ENCODE measurements at places on chromosomes 6 and 20.

DNA sequence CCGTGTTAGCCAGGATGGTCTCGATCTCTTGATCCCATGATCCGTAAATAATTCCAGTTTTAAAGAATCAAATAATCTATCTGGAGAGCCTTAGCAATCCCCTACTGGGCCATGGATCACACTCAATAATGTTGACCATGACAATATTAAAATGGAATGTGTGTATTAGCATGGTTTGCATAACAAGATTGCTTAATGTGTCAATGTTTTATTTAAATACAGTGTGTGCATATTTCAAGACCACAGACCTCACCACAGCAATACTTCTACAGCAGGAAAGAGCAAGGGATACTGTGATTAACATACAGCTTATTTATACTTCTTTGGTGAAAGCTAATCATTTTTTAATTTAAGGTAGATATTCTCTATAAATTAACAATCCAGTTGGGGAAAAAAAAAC, 470.4 kb downstream of the TFAP2B start:
- DNase-seq = no peak

GRCh38 chr6:78709021-78709420, 158.3 kb upstream of the IRAK1BP1 start:
- DNase-seq = no peak

DNA sequence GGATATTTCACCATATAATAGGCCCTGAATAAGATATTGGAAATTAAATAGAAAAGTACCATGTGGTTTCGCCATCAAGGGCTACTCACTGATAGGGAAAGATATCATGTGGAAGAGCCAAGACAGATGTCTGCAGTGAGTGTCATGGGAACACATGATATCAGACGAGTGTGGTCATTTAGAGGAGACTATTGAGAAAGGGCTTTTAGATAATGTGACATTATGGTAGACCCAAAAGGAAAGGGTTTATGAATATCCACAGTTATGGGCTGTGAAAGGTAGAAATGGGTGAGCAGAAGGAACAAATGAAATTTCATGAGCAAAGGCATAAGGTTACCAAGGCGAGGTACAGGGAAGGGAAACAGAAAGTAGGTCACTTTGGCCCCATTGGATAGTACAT, 182.3 kb upstream of the PRSS16 start:
- DNase-seq = no peak

DNA sequence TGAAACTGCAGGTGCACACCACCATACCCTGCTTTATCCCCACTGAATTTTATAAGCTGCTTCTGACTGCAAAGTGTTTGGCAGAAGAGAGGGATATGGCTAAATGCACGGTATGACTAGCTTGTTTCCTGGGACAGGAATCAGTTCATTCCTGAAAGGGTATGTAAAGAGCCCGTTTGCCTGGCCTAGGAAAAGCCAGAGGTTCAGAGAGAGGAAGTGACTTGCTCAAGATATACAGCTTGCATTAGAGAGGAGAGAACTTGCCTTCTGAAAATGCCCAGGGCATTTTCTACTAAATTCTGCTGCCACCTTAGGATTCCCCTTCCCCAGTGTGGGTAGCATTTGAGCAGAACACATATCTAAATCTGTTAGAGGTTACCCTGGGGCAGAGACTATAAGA, 683 bp upstream of the GCNT2 start:
- no peak for DNase-seq

- no peak for DNase-seq
Measured at GRCh38 chr6:136012943-136013342, 161.4 kb downstream of the PDE7B start.

DNA sequence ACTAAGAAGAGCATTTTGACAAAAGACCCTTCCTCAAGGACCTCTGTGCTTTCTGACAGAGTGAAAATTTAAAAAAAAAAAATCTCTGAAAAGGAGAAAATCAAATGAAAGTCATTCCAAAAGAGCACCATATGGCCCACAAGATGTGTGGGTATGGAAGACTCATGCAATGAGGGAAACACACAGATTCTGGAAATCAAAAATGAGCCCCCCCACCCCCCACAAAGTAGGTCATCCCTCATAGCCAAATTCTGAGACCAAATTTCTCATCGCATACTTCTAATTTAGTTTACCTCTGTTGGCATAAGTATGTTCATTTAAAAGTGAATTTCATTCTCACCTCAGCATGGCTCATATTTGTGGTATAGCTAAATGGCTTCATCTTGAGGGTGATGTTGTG, 181.3 kb upstream of the KCNQ5 start:
- DNase-seq = no peak

GRCh38 chr6:44462335-44462734, 74.8 kb downstream of the CDC5L start:
- DNase-seq = no peak

GRCh38 chr6:143845033-143845432, 1.9 kb downstream of the LTV1 start:
- no peak for DNase-seq

GRCh38 chr6:126657561-126658175, 317.8 kb downstream of the CENPW start:
- no peak for DNase-seq

DNA sequence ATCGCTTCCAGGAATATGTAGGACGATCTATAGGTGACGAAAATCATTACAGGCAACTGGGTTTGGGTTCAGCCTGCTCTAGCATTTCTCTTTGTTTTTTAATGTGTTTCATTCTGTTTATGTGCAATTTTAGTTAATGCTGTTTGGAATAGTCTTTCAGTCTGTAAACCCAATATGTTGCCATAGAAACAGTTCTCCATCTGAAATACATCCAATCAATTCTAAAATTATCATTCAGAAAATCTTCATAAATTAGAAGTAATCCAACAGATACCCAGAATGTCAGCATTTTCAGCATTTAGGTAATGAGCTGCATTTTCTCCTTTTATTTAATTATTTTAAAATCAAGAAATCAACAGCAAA, 34.8 kb upstream of the COL9A1 start:
- DNase-seq = no peak

DNA sequence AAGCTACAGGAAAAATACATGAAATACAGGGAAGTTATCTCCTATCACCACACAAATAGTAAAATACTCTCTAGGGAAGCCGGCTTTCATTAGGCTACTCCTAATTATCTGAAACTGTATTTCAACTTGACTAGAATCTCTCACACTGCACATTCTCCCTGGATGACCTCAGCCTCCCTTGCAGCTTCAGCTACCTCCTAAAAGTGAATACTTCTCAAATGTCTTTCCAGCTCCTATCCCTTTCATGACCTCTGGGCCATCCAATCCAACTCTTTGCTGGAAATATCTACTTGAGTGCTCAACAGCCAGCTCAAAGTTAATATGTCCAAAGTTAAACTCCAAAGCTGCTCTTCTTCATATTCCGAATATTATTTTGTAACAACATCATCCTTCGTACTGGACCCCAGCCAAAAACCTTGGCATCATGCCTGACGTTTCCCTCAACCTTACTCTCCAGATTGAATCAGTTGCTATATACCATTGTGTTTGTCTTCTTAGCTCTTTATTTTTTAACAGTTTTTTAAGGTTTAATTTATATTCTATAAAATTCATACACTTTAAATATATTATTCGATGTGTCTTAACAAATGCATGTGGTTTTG, 29.4 kb upstream of the KIF6 start:
- peak; percentile 73 for DNase-seq

DNA sequence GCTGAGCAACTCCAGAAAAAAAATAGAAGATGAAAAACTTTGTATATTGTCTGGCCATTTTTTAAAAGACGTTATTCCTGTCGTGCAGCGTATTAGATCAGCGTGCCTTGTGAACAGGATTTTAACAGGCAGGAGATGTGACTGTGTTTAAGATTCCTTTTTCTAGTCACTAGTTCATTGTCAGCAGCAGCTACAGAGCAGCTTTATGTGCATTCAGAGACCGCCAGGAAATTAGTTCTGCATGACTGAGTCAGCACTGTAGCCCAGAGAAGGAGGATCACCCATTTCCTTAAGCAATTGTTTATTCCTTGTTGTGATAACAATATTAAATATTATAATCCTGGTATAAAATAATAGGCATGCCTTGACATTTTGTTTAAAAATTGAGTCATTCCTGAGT, 75.4 kb upstream of the ADGRB3 start:
- no peak for DNase-seq

DNA sequence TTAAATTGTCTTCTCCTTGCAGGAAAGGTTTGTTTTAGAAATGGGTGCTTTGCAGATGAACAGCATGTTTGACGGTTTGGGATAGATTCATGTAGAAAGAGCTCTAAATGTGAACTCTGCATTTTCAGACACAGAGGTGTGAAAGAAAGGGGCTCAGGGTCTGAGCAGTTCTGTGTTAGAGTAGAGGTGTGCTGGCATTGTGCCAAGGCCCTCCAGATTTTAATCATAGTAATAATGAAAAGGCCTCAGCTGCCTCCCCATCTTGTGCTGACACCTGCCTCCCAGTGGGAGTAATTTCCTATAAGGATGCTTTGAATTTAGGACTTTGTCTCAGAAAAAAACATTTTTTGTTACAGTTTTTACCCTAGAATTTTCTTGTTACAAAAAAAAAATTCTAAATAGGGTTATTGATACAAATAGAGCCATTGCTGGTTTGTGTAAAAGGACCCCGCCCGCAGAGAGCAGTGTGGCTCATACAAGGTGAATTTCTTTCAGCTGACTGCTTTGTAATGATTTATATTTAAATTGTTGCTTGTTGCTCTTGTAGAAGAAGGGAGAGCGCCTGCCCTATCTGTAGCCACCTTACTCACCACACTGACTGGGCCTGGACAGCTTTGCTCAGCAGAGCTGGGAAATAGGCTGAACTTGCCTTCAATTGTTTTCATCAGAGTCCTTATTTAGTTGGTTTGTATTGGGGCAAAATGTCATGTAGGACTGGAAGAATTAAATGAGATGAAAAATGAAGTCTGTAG, 294.5 kb downstream of the ZFAND3 start:
- DNase-seq = no peak

GRCh38 chr6:100719883-100720682, 161.0 kb downstream of the ASCC3 start:
- no peak for DNase-seq

DNA sequence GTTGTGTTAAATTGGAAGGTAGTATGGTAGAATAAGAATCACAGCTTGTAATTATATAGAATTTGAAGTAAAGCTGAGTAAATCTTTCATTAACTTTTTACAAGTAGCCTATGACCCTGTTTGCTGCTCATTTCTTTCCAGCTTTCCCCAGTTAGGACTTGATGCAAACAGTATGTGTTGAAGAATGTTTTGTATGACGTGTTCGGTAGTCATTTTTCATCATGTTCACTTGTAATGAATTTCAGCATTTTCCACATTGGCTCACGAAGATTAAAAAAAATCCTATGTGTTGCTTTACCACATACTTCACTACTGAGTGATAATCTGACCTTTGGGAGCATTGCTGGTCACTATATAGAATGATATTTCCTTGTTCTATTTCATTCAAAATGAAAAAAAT, 162.4 kb downstream of the CDKAL1 start:
- no peak for DNase-seq

- DNase-seq = no peak
Measured at GRCh38 chr20:11101243-11101642, 427.4 kb upstream of the JAG1 start.

- DNase-seq = peak; percentile 26
Measured at GRCh38 chr6:170237999-170238740, 52.7 kb downstream of the DLL1 start.

GRCh38 chr20:24674921-24675605, 205.6 kb downstream of the SYNDIG1 start:
- DNase-seq = peak; percentile 32

DNA sequence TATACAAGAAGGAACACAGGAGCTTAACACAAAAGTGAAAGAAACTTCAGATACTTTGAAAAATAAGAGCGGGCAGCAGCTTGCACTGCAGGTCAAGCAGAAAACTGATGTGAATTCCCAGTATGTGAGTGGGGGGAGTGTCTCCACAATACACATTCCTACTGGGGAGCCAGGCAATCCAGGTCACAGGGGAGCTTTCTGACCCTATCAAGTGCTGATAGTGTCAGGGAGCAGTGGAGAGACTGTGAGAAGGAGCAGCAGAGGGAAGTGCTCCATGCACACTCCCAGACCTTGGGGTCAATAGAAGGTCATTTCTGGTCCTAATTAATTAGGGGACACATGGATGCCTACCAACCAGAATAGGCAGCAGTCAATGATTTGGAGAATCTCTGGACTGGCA, 59.4 kb downstream of the PDSS2 start:
- DNase-seq = no peak

- DNase-seq = no peak
Measured at GRCh38 chr20:16842486-16843120, 94.4 kb downstream of the OTOR start.

DNA sequence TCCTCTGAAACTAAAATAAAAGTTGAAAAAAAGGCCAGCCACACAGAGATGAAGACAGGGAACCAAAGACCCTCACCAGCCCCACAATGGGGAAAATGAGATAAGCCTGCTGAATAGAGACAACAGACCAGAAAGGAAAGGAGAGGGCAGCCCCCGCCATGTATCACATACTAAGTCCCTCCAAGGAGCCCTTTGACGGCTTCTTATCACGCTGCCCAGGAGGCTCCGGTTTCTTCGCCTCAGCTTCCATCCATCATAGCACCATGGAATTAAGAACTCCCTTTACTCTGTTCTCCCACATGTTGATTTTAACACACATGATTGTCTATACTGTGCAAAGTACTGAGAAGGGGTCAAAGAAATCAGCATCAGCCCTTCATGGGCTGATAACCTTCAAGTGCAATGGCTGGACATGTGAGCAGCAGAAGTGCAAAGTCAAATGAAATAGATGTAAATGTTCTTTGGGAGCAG, 54.9 kb downstream of the MAP3K5 start:
- DNase-seq = no peak

DNA sequence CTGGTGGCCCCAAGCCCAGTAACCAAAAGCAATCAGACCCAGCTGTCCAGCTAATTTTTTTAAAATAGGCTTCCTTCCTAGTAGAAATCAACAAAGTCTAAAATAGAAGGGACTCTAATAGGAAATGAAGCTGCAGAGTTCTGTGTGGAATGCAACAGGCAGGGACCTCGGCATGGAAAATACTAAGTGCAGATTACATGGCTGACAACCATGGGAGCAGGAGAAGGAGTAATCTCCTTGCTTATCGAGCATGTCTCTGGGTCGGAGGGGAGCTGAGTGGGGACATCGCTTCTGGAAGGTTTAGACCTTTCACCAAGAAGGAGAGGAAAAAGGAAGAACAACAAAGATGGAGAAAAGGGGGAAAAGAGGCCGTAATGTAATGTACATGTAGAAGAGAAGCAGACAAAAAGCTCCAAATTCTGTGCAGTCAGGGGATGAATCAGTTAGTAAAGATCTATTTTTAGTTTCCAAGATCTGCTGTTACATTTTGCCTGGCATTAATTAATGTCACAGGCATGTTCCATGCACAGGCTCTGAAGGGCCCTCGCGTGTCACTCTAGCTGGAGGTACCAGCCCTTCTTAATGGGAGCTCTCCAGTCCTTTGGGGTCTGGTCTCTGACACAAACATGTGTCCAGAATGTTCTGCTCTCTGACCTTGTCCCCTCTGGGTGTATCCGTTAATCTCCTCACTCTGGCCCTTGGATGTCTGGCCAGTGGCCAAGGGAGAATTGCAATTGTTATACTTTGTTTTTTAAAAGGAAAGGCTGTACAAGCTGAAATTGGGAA, 16.6 kb upstream of the ZNF831 start:
- DNase-seq = no peak

GRCh38 chr6:32355018-32355417, 16.7 kb downstream of the TSBP1 start:
- no peak for DNase-seq

GRCh38 chr20:60591172-60591799, 633.1 kb downstream of the CDH26 start:
- no peak for DNase-seq

Data from sciatic nerve (tissue), 2 donors.